ENCODE measurements at places on chromosomes 12 and 14. TPM values are rescaled to one million over a fixed set of nuclear protein-coding genes. Genes with fewer than 3 reads are reported as not detected.

- no peaks in the 10 kb centered on the region for H3K27me3 ChIP-seq
- H3K4me1 ChIP-seq, result peaks cover 14% of the 10 kb centered on the region
- peaks cover 40% of the 10 kb centered on the region for H3K36me3 ChIP-seq
Observed at GRCh38 chr12:12717586-12718380, 615 bp downstream of the CDKN1B start.

CD163 gene
- total RNA-seq, result not detected

- no peak overlapping the region for H3K27ac ChIP-seq
- DNase-seq, result no peak
- H3K36me3 ChIP-seq, result no peaks in the 10 kb centered on the region
- no peak overlapping the region for H3K4me3 ChIP-seq
- H3K4me1 ChIP-seq, result no peaks in the 10 kb centered on the region
Observed at GRCh38 chr14:55756078-55756477, 176.1 kb downstream of the KTN1 start.

CYP27B1 gene
- total RNA-seq, result 3.3 TPM

DNA sequence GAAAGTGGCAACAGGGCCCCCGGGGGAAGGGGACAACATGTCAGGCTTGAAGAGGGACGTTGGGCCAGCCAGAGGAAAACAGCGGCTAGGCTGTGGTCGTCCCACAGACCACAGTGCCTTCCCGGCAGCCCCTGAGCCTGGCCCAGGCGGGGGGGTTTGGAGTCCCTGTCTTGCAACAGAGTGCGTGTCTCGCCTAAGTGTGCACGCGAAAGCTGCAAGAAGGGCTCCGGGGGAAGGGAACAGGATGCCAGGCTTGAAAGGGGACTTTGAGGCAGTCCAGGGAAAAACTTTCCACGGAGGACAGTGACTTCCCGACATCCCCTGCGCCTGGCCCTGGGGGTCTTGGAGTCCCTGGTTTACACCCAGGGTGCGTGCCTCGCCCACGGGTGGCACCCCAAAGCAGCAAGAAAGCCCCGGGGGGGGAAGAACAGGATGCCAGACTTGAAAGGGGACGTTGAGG, 157.5 kb upstream of the ALG10B start:
- no peak overlapping the region for H3K27ac ChIP-seq
- no peak overlapping the region for H3K4me3 ChIP-seq
- no peaks in the 10 kb centered on the region for H3K4me1 ChIP-seq
- no peak for DNase-seq
- H3K27me3 ChIP-seq, result no peaks in the 10 kb centered on the region

DNA sequence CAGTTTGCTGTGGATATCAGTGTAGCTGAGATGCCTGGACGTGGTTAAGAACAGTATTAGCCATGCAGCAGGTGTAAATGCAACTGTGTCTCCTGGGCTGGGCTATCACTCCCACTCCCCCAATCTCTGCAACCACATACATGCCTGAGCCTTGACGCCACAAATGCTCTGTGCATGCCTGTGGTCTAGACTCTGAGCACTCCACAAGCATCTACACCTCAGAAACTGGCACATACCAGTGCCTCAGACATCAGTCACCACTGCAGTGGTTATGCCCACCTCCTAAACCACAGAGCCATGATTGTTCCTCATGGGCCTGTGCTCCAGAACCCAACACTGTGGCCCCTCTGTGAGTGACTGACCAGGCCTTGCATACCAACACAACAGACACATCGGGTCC, 226.8 kb upstream of the ALG10 start:
- DNase-seq, result no peak
- no peak overlapping the region for H3K4me3 ChIP-seq
- no peaks in the 10 kb centered on the region for H3K4me1 ChIP-seq

DNA sequence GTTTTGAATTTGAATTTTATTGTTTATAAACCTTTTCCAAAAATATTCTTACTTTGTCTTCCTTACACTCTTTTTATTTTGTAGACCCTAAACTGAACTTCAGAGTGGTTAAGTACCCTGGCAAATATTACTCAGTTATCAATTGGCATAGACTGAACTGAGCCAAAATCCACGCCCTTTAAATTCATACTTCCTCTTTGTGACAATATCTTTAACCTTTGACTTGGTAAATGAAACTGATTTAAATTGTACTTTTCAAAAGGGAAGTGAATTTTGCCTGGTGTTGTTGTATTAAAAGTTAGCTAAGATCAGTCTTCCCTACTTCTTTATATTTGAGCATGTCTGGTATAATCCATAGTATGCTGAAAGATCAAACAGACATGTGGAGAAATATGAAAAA, 184.3 kb upstream of the USP15 start:
- H3K27me3 ChIP-seq, result no peaks in the 10 kb centered on the region
- H3K4me1 ChIP-seq, result no peaks in the 10 kb centered on the region
- H3K4me3 ChIP-seq, result no peak overlapping the region
- no peak for DNase-seq
- no peaks in the 10 kb centered on the region for H3K36me3 ChIP-seq

DNA sequence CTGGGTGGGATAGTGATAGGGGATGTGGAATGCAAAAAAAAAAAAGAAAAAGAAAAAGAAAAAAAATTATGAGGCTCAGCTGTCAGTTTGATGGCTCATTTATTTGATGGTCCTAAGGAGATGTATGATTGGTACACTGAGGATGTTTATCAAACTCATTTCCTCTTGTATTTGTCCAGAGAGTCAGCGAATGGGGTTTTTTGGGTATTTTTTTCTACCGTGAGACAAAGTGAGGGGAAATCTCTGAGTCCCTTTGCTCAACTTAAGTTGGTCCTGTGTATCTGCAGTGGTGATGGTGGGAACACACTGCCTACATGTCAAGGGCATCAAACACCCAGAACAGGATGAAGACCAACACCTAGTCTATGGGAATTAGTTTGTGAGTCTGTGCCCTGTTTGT, 176.9 kb upstream of the HIF1A start:
- no peaks in the 10 kb centered on the region for H3K36me3 ChIP-seq
- H3K27me3 ChIP-seq, result no peaks in the 10 kb centered on the region
- no peaks in the 10 kb centered on the region for H3K4me1 ChIP-seq
- H3K4me3 ChIP-seq, result no peak overlapping the region

GRCh38 chr12:85632390-85632789, 203.8 kb downstream of the RASSF9 start:
- H3K4me1 ChIP-seq, result no peaks in the 10 kb centered on the region
- H3K27ac ChIP-seq, result no peak overlapping the region
- no peaks in the 10 kb centered on the region for H3K27me3 ChIP-seq
- no peak overlapping the region for H3K4me3 ChIP-seq

- no peak overlapping the region for H3K27ac ChIP-seq
- no peak for DNase-seq
- H3K27me3 ChIP-seq, result no peaks in the 10 kb centered on the region
- H3K4me3 ChIP-seq, result no peak overlapping the region
- no peaks in the 10 kb centered on the region for H3K36me3 ChIP-seq
- peaks cover 7% of the 10 kb centered on the region for H3K4me1 ChIP-seq
Observed at GRCh38 chr12:77229640-77230442, 164.5 kb upstream of the E2F7 start.

DNA sequence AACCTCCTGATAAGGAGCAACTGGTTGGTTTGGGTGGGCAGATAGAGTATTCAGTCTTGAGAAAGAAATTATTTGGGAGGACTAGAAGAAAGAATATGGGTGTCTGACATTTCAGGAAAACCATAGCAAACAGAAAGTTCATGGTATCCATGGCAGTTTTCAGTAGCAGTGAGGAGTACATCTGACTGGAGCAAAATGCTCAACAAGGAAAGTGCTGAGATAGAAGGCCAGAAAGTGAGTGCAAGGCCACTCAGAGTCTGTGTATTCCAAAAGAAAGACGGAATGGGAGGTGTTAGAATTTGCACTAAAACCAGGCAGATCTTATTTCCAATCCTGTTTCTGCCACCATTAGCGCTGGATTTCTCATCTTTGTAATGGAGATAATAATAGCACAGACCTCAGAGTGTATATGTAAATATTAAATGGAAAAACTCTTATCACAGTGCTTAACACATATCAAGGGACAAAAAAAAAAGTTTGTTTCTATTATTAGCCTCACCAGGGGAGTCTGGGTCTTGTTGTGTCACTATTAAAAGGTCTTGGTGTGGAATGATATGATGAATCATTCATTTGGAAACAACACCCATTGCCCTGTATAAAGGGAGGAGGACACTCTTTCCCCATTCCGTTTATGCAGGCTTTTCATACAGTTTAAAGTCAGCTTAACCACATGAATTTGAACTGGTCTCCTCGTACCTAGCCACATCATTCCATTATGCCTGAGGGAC, 349.8 kb downstream of the IPO8 start:
- no peak overlapping the region for H3K4me3 ChIP-seq
- H3K4me1 ChIP-seq, result no peaks in the 10 kb centered on the region
- no peak for DNase-seq
- no peak overlapping the region for H3K27ac ChIP-seq

DNA sequence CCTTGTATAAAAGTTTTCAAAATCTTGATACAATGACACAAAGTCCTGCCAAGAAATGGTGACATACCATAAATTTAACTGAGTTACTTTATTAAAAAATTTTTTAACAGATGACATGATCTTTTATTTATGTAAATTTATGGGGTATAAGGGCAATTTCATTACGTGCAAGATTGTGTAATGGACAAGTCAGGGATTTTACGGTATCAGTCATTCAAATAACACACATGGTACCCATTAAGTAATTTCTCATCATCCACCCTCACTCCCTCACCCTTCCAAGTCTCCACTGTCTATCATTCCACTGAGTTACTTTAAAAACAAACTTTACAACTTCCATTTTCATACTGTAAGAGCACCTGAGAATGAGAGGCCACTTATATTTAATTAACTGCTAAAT, 37.4 kb downstream of the SPTLC2 start:
- H3K4me1 ChIP-seq, result no peaks in the 10 kb centered on the region
- no peak overlapping the region for H3K27ac ChIP-seq
- no peak for DNase-seq
- no peaks in the 10 kb centered on the region for H3K27me3 ChIP-seq

DNA sequence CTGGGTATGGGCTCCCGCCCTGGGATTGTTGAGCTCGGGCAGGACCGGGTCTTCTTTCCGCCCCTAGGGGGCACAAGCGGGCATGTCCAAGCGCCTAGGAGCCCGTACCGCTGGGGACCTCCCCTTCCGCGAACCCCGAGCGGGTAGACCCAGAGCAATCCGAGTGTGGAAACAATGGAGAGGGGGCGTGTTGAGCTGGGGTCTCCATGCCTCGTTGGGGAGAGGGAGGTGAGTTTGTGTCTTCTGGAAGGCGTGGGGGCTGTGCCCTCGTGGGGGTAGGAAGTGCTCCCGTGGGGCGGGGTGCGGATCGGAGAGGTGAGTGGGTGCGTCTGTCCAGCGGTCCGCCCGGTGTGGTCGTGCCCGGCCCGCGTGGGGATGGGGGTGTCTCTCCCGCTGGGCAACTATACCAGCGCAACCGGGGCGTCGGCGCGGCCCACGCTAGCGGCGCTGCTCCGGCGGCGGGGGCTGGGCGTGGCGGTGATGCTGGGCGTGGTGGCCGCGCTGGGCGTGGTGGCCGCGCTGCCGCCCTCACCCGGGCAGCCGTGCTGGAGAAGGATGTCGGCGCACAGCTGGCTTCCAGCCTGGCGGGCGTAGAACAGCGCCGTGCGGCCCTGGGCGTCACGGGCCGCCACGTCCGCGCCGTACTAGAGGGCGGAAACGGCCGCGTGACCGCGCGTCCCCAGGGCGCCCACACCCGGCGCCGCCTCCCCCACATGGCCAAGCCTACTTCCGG, 12.2 kb downstream of the AGAP2 start:
- no peak overlapping the region for H3K27ac ChIP-seq
- H3K4me1 ChIP-seq, result peaks cover 11% of the 10 kb centered on the region
- DNase-seq, result peak; percentile 65
- peaks cover 61% of the 10 kb centered on the region for H3K27me3 ChIP-seq
- peak overlapping the region; percentile 82 for H3K4me3 ChIP-seq
- no peaks in the 10 kb centered on the region for H3K36me3 ChIP-seq

GRCh38 chr14:91385224-91385623, 32.4 kb downstream of the CCDC88C start:
- no peaks in the 10 kb centered on the region for H3K36me3 ChIP-seq
- H3K27me3 ChIP-seq, result no peaks in the 10 kb centered on the region
- peaks cover 22% of the 10 kb centered on the region for H3K4me1 ChIP-seq

SPIC gene
- not detected for total RNA-seq

DNA sequence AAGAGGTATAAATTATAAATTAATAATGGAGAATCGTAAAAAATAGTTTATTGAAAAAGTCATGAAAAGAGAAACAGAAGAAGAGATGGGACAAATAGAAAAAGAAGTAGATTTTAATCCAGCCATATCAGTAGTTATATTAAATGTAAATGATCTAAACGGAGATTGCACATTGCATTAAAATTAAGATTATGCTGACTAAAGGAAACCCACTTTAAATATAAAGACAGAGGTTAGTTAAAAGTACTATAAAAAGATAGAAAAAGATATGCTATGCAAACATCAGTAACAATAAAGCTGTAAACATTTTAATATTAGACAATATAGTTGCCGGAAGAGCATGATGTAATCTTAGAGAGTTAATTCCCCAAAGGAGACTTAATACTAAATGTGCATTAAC, 5.4 kb upstream of the MBIP start:
- H3K4me3 ChIP-seq, result no peak overlapping the region
- no peaks in the 10 kb centered on the region for H3K36me3 ChIP-seq

COX8C gene
- not detected for total RNA-seq

GRCh38 chr12:10540776-10541205, 35.1 kb downstream of the EIF2S3B start:
- H3K4me1 ChIP-seq, result no peaks in the 10 kb centered on the region
- H3K27ac ChIP-seq, result no peak overlapping the region
- no peak for DNase-seq
- no peaks in the 10 kb centered on the region for H3K27me3 ChIP-seq

CLEC4A gene
- total RNA-seq, result not detected

- no peak for DNase-seq
- H3K4me3 ChIP-seq, result no peak overlapping the region
- H3K4me1 ChIP-seq, result peaks cover 25% of the 10 kb centered on the region
- peaks cover 19% of the 10 kb centered on the region for H3K27me3 ChIP-seq
Observed at GRCh38 chr12:49907352-49907751, 3.7 kb upstream of the FAIM2 start.

DNA sequence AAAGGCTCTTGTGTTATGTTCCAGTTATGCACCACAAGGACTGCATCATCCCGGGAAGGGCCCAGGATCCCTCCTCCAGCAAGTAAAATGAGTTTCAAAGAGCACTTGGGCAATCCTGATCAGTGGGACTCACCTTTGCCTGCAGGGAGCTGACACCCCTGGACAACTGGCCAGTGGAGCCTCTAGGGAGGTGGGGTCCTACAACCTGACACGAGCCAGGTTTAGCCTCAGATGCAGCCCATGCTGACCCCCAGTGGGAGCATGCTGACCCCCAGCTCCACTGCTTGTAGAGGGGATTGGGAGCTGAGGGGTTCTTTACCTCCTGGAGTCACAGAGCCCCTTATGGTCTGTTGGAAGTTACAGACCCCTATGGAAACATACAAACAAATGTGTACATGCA, 365.8 kb downstream of the CACNA1C start:
- H3K4me1 ChIP-seq, result peaks cover 11% of the 10 kb centered on the region
- H3K27me3 ChIP-seq, result no peaks in the 10 kb centered on the region
- DNase-seq, result no peak
- no peaks in the 10 kb centered on the region for H3K36me3 ChIP-seq

GRCh38 chr12:2785017-2785416, 9.8 kb upstream of the FKBP4 start:
- H3K4me1 ChIP-seq, result no peaks in the 10 kb centered on the region
- H3K27ac ChIP-seq, result no peak overlapping the region
- no peak overlapping the region for H3K4me3 ChIP-seq
- no peaks in the 10 kb centered on the region for H3K36me3 ChIP-seq
- DNase-seq, result no peak
